Posterior cingulate gyrus (tissue), 11 donors: ENCODE measurements at places on chromosomes 16 and 17.

GRCh38 chr17:81310949-81311550, 15.9 kb upstream of the SLC38A10 start:
- DNase-seq: no peak

GRCh38 chr16:49651996-49652395, 203.9 kb downstream of the ZNF423 start:
- DNase-seq: no peak

- DNase-seq: no peak
These were observed 8.0 kb downstream of the TXNDC11 start for GRCh38 chr16:11734653-11735043.

DNA sequence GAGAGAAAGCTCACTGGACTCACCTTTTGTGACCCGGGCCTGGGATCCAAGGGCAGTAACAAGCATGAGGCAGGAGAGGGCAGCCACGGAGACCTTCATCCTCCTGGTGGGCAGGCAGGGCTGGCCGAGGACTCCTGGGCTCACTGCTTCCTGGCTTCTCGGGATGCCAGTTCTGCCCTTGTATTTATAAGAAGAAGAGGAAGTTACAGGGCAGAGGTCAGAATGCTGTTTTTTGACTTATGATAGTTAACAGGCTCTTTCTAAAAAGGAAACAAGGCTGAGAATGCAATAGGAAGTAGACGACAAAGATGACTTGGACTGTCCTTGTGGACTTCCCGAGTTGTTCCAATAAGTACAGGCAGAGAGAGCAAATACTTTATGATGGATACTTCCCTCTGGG, at the start of gene CCL23:
TSS of gene CCL23 (minus strand) at position 174 of the 400 bp plus-strand sequence. CDS start at position 99, 75 bp downstream.
- DNase-seq: no peak

GRCh38 chr16:52597073-52597771, 50.3 kb upstream of the TOX3 start:
- no peak for DNase-seq
